ENCODE measurements at places on chromosomes 3 and 15.

- DNase-seq, result no peak
Measured at GRCh38 chr15:31474059-31474868, 147.6 kb downstream of the KLF13 start.

- DNase-seq, result no peak
Measured at GRCh38 chr3:134937256-134938028, 142.4 kb downstream of the EPHB1 start.

DNA sequence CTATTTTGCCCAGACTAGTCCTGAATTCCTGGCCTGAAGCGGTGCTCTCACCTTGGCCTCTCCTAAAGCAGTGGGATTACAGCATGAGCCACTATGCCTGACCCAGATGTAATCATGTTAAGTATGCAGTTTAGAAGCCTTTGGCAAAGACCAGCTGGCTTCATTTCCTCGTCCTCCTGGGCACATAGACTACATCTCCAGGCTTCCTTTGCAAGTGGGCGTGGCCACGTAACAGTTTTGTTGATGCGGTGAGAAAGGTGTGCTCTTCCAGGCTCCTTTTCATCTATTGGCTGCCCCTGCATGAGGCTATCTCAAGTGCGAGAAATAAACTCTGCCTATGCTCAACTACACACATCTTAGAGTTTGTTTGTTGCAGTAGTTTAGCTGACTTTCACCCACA, 13.0 kb downstream of the SV2B start:
- DNase-seq, result no peak

DNA sequence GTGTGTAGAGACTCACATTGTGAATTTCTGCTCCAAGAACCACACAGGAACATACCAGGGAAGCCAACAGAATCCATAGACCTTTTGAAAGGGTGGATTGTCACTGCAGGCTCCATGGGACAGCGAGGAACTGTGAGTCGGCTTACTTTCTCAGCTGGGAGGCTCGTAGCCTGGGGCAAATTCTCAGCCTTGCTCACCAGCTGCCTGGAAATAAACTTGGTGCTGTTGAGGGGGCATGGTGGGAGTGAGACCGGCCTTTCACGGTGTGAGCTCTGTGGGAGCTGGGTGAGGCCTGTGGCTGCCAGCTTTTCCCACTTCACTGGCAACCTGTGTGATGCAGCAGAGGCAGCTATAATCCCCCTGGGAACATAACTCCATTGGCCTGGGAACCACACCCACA, 146.6 kb upstream of the P2RY1 start:
- no peak for DNase-seq

GRCh38 chr3:35639254-35640186, at the start of gene ARPP21:
Gene ARPP21, plus strand, starts transcription at chr3:35639525. Its CDS starts 42,227 bp downstream, at chr3:35681752.
- DNase-seq, result no peak

GRCh38 chr3:45962033-45962432, 18.8 kb downstream of the CXCR6 start:
- DNase-seq, result no peak

DNA sequence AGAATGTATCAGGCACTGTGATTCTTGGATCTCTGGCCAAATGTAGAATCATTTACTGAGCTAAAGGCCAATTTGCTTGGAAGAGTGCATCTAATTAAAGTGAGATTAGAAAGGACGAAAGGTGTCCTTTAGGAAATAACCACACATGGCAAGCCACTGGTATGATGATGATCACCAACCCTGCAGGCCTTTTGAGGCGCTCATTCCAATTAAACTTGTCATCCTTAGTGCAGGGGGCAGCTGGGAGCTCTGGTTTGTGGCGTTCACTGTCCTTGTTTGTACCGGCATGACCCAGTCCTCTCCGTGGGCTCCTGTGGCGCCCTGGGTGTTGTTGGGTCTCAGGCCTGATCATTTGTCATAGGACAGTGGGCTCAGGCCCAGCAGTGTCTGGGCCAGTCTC, 11.0 kb downstream of the LIMD1 start:
- no peak for DNase-seq

GRCh38 chr3:113966172-113966571, 18.4 kb downstream of the ZDHHC23 start:
- no peak for DNase-seq

- DNase-seq, result no peak
Measured at GRCh38 chr3:149247929-149248691, 26.5 kb upstream of the CP start.

GRCh38 chr3:81530180-81530939, 231.1 kb downstream of the GBE1 start:
- no peak for DNase-seq

- DNase-seq, result no peak
Measured at GRCh38 chr3:59919586-59919985, 869.8 kb upstream of the CFAP20DC start.

- DNase-seq, result no peak
Measured at GRCh38 chr3:129039271-129040038, 21.1 kb upstream of the GP9 start.

GRCh38 chr3:23183731-23184130, 19.4 kb upstream of the UBE2E2 start:
- DNase-seq, result no peak

GRCh38 chr3:42946050-42946449, 33.1 kb upstream of the GASK1A start:
- no peak for DNase-seq

GRCh38 chr3:97121386-97121785, 307.0 kb downstream of the EPHA6 start:
- no peak for DNase-seq

- DNase-seq, result no peak
Measured at GRCh38 chr3:98326945-98327344, 26.7 kb upstream of the OR5K4 start.

DNA sequence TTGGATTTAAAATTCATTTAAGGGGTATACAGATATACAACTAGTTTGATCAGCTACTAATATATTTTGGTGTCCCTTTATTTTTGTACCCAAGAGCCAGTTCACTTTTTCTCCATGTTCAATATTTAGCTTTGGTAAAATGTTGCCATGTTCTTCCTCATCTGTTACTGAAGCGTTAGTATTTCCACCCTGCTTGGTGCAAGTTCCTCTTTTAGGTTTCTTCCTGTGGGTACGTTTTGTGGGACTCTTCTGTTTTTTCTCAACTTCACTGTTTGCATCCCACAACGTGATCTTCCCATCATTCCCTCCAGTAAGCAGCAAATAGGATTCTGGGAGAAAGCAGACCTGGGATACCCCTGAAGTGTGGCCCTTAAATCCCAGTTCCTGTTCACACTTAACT, 14.1 kb downstream of the WDR53 start:
- DNase-seq, result no peak

GRCh38 chr15:64635499-64636495, 139.6 kb downstream of the RBPMS2 start:
- DNase-seq, result peak; percentile 57

DNA sequence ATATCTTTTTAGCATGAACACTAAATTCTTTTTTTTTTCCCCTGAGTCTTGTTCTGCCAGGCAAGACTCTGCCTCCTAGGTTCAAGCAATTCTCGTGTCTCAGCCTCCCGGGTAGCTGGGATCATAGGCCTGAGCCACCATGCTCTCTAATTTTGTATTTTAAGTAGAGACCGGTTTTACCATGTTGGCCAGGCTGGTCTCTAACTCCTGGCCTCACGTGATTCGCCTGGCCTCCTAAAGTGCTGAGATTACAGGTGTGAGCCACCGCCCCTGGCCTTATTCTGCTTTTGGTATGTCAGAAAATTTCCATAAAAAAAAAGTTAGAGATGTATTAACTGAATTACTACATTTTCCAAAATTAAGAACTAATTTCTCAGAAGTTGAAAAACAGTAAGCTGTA, 14.3 kb downstream of the RAB11A start:
- DNase-seq, result no peak

GRCh38 chr3:14273901-14274611, 95.4 kb downstream of the LSM3 start:
- DNase-seq, result no peak

GRCh38 chr3:54341811-54342210, 219.5 kb downstream of the CACNA2D3 start:
- DNase-seq, result no peak

DNA sequence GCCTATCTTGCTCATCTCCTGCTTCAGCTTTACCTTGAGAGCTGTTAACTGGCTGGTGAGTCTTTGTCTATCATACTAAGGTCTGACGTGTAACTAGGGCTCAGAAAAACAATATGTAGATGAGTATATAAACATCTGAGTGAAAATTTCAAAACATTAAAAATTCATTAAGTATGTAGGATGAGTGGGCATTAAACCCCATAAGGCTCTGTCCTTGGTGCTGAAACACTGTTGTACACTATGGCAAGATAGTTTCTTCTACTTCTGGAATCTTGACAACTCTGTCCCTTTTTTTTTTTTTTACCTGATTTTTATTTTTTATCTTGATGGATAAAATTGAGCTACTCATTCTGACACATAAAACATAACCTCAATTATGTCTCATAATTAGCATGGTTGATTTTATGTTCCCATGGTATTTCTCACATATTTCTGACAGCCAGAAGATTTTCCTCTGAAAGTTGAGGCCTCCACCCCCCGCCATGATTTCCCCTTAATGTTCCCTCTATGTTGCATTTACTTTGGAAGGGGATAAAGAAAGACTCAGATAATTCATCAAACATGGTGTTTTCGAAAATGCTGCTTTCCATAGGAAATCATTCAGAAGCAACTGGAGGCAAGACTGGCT, 54.3 kb downstream of the DGKG start:
- no peak for DNase-seq

GRCh38 chr3:140206196-140207040, 271.4 kb downstream of the CLSTN2 start:
- peak; percentile 14 for DNase-seq

DNA sequence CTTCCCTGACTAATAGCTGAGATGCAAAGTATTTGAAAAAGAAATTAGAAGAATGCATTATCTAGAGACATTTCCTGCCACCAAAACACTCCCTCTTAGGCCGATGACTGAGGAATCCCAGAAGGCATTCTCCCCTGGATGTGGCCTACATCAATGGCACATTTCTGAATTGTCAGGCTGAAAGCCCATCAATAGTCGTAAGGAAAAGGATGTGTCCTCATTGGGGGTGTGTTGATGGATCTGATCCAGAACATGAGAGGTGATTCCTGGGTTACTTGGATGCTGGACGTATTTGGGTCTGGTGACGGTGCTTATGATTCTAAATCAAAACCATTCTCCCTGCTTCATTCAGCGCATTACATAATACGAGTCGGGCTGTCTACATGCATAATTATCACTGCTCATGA, 216.9 kb upstream of the CDIN1 start:
- DNase-seq, result no peak

Data from AG09319 (cell line).